ENCODE measurements at places on chromosomes 1 and 21.

GRCh38 chr1:53699981-53700380 lies 39.0 kb downstream of the GLIS1 start:
- DNase-seq: no peak

- DNase-seq: peak; percentile 7
These were observed 87.5 kb upstream of the RHOU start for GRCh38 chr1:228647523-228648444.

DNA sequence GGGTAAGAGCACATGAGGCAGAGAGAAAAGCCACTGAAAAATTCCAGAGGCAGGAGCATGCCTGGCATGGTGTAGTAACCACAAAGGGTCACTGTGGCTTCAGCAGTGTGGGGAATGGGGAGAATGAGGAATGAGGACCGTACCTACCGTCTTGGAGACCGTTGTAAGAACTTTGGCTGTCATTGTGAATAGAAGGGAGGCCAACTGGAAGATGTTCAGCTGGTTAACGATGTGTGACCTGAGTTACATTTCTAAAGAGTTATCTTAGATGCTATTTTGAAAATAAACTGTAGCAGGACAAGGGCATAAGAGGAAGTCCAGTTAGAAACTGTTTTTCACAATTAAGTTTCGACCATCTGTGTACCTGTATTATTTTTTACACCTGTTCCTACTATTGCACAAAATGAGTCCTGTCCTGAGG lies 365.5 kb upstream of the SGIP1 start:
- no peak for DNase-seq

- no peak for DNase-seq
These were observed 127.0 kb downstream of the LTN1 start for GRCh38 chr21:28865488-28866186.

GRCh38 chr1:201573030-201573429 lies 34.1 kb downstream of the NAV1 start:
- DNase-seq: no peak

Measured in CD4-positive, alpha-beta T cell treated with Interleukin-6 at 100 ng/mL for 8 hours (primary cell).